Adrenal gland (tissue), 19 donors: ENCODE measurements at places on chromosomes 13 and 19. TPM values are rescaled to one million over a fixed set of nuclear protein-coding genes. Genes with fewer than 3 reads are reported as not detected.

The ZNF773 gene
- 9.1 TPM for polyA plus RNA-seq

The VSTM1 gene
- not detected for polyA plus RNA-seq

The CBY2 gene
- polyA plus RNA-seq: not detected

The ZNF846 gene
- polyA plus RNA-seq: 7.9 TPM

The CEACAM7 gene
- not detected for polyA plus RNA-seq

The MYH14 gene
- 3.6 TPM for polyA plus RNA-seq

The NXNL1 gene
- not detected for polyA plus RNA-seq

The KASH5 gene
- not detected for polyA plus RNA-seq

The DPRX gene
- polyA plus RNA-seq: not detected

The CDADC1 gene
- polyA plus RNA-seq: 19.4 TPM

The S1PR4 gene
- polyA plus RNA-seq: 1.6 TPM

The ZNF808 gene
- polyA plus RNA-seq: 6.0 TPM

The LNX2 gene
- polyA plus RNA-seq: 17.5 TPM

The HCN2 gene
- polyA plus RNA-seq: 2.5 TPM

The KCTD15 gene
- polyA plus RNA-seq: 16.4 TPM

The POU2F2 gene
- polyA plus RNA-seq: 6.8 TPM

The CCDC8 gene
- polyA plus RNA-seq: 20.5 TPM

The VSIG10L gene
- 2.7 TPM for polyA plus RNA-seq

The CD79A gene
- polyA plus RNA-seq: 1.3 TPM

The ADGRL1 gene
- polyA plus RNA-seq: 2.2 TPM

The ZNF560 gene
- 0.17 TPM for polyA plus RNA-seq

The OVOL3 gene
- polyA plus RNA-seq: not detected

The NLRP12 gene
- 0.40 TPM for polyA plus RNA-seq

The MYADM gene
- 22.7 TPM for polyA plus RNA-seq

The COMP gene
- polyA plus RNA-seq: not detected

The CACNG7 gene
- 0.13 TPM for polyA plus RNA-seq

The TLE2 gene
- 8.4 TPM for polyA plus RNA-seq

The UGGT2 gene
- 15.2 TPM for polyA plus RNA-seq

The IFNL1 gene
- polyA plus RNA-seq: not detected

The TYROBP gene
- polyA plus RNA-seq: 291 TPM

The ZNF486 gene
- 0.81 TPM for polyA plus RNA-seq

The ZNF99 gene
- 0.04 TPM for polyA plus RNA-seq

The C19orf85 gene
- not detected for polyA plus RNA-seq

The ZNF723 gene
- not detected for polyA plus RNA-seq

The PLPP2 gene
- polyA plus RNA-seq: 8.9 TPM

The ADM5 gene
- not detected for polyA plus RNA-seq

The CADM4 gene
- 92.7 TPM for polyA plus RNA-seq

The CEBPA gene
- polyA plus RNA-seq: 10.1 TPM

The RXFP2 gene
- 0.40 TPM for polyA plus RNA-seq

The CACNG6 gene
- polyA plus RNA-seq: not detected

The PODNL1 gene
- 0.15 TPM for polyA plus RNA-seq
